ENCODE measurements at places on chromosomes 6 and 20. TPM values are rescaled to one million over a fixed set of nuclear protein-coding genes. Genes with fewer than 3 reads are reported as not detected.

Gene NTSR1
- total RNA-seq = 0.09 TPM

Gene PDE10A
- total RNA-seq = 24.3 TPM

Gene HMGA1
- total RNA-seq = 1,418 TPM

Gene HDDC2
- 78.9 TPM for total RNA-seq

Gene SGK2
- 8.0 TPM for total RNA-seq

Gene SLC2A10
- total RNA-seq = 19.6 TPM

Gene MACROD2
- total RNA-seq = 3.9 TPM

Gene PHF1
- total RNA-seq = 76.2 TPM

Gene VGLL2
- not detected for total RNA-seq

Gene IMPG1
- total RNA-seq = not detected

Gene DNMT3B
- total RNA-seq = 368 TPM

Gene TRERF1
- total RNA-seq = 4.7 TPM

All from endodermal cell (in vitro differentiated cells).